ENCODE measurements at places on chromosomes 2 and 18. TPM values are rescaled to one million over a fixed set of nuclear protein-coding genes. Genes with fewer than 3 reads are reported as not detected.

GRCh38 chr2:14583802-14584201 is 48.7 kb upstream of the LRATD1 start:
- DNase-seq = no peak

DNA sequence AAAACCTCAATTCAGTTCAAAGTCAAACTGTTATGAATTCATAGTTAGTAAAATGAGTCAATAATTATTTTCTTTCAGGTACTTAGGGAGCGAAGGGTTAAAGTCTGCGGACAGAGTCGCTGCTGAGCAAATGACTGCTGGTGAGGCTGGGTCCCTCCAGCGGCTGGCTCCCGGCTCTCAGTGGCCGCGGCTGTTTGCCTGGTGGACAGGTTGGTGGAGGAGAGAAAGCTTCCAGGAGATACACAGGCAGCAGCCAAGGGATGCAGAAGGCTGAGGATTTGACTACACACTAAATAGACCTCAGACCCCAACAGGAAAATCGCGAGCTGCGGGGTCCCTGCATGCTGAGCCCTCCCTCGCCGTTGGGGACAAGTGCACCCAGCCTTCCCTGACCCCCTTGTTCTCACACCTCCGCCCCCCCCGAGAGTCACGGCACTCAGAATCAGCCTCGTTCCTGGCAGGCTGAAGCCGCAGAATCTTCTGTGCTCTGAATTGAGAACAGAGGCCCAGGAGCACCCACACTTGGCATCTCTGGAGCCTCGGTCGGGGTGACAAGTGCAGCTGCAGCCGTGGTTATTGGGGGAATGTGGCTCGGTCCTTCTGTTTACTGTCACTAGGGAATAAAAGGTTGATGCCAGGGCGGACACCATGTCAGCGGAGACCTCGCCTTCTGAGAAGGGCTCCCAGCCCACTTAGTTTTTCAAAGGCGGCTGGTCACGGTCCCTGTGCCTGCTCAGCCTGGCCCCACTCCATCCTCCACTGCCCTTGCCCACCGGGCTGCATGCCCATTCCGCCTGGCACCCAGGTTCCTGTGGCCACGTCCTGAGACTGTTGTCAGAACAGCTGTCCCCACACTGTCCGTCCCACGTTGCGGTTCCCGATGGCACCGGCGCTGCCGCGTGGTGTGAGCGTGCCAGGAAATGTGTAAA is 74.0 kb downstream of the SLC66A2 start:
- DNase-seq = no peak

DNA sequence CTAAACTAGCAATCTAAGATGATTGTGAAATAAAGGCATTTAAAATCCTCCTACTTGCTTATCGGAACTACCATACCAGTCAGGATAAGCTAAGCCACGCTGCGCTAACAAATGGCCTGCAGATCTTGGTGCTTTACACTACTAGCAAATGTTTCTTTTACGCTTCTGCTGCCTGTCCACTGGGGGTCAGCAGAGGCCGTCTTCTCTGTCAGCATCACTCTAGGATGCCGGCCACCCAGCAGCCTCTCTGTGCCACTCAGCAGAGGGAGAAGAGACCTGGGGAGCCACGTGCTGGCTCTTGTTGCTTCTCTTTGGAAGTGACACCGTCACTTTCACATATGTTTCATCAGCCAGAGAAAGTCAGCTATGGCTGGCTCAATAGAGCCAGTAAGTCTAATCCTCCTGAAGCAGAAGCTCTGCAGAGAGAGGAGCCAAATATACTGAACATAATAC is 36.6 kb downstream of the COPS8 start:
- peak; percentile 83 for DNase-seq

DNA sequence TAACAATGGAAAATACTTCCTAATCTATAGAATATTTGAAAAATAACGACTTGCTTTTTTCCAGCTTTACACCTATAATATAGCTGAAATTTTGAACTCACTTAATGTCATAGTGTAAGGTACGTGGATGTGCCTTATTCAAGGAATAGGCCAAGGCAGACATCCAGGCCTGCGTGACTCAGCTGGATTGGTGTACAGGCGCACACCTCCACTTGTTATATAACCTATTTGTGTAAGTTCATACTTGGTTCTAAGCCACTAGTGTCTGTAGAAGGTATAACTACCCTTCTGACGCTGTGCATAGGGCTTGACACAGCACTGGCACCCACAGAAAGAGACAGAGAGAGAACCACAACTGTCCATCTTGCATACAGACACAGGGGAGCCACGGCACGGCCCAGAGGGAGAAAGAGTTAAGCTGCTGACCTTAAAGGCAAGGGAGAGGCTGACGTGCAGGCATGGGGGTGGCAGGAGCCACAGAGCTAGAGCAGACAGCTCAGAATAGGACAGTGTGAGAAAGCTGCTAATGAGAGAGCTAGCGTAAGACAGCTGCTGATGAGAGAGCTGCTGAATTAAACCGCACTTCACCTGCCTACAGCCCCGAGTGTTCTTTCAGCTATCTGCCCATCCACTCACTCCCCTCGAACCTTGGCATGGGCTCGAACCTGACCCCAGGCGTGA is 16.1 kb downstream of the CCDC178 start:
- no peak for DNase-seq

DNA sequence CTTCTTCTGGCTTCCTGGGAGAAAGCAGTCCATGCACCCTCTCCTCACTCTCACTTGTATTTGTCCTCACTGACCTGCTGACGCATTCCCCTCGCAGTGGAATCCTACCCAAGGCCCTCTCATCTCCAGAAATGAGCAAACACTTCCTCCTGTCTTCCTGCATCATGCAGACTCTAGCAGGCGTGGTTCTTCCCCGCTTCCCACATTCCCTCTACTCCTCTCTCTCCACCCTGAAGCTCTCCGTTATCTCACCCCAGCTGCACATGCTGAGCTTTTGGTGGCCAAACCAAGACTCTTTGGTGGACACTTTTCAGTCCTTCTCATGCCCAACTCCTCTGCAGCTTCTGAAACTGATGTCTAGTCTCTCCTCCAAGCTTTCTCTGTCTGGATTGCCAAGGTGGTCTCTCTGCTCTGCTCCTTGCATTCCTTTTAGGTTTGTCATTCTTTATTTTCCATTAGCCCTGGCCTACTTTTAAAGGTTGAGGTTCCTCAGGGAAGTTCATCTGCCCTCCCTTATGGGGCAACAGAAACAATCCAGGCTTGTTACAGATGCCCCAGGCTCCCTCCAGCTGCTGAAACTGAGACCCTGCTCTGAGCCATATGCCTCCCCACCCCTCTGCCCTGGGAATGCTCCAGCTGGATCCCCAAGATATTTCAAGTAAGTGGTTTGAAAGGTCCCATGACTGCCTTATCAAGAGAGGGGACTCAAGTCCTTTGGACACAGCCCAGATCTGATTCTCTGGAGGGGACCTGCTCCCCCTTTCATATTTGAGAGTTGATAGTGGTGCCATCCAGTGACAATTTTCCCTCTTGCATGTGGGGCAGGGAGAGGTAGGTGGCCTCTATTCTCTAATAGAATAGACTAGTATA is 835 bp upstream of the IL18RAP start:
- no peak for DNase-seq

GRCh38 chr2:127810156-127810618 is 784 bp downstream of the WDR33 start:
- peak; percentile 20 for DNase-seq

DNA sequence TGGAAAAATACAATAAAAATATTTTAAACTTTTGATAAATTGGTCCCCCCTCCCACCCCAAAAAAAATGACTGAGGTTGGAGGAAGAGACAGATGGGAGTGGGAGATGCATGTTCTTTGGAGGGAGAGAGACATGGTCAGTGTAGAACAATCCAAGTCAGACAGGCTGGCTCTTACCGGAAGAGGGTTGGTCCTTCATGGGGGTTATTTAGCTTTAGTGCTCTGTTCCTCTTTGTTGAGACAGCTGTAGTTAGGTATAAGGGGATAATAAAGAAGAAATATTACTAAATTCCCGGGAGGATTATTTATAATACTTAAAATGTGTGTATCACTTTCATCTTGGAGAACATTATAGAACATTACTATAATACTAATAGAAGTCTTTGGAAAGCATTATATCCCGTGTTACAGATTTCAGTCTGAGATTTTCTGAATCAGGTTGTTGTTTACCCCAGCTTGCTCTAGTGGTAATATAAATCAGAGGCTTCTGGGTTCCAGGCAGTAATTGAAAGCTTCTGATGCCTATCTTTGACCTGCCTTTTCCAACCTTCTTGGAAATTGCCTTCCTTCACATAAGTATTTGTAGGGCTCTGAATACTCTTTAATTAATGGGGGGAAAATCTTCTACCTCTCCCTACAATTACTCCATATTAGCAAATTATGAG is 87.7 kb downstream of the SPTBN1 start:
- no peak for DNase-seq

GRCh38 chr2:140185076-140185475 is 1404.9 kb upstream of the NXPH2 start:
- no peak for DNase-seq

DNA sequence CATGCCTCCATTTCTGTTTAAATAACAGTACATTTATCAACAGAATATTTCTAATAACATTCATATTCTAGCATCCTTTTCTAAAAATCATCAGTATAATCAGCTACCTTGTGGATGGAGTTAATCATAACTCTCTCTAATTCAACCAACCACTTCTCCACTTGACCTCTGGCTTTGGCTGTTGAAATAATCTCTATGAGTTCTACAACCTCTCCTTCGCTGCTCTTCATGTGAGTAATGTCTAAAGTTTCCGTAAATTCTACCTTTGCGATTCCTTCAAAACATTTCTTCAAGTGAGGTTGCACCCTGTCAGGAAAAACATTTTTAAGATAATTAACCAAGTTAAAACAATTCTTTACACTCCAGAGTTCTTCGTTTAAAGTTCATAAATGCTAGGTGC is 134.2 kb downstream of the DNAH7 start:
- DNase-seq = no peak

POTEF gene
- total RNA-seq = 13.6 TPM

ZNF532 gene
- 185 TPM for total RNA-seq

SCYGR4 gene
- not detected for total RNA-seq

Measured in WTC11 (cell line).